M059J (cell line): ENCODE measurements at places on chromosomes 2 and 18.
A peak's percentile ranks its signal among the peaks of the same experiment; 100 is the strongest.

- no peak for DNase-seq
Measured at GRCh38 chr2:26475832-26476501, 2.0 kb downstream of the OTOF start.

DNA sequence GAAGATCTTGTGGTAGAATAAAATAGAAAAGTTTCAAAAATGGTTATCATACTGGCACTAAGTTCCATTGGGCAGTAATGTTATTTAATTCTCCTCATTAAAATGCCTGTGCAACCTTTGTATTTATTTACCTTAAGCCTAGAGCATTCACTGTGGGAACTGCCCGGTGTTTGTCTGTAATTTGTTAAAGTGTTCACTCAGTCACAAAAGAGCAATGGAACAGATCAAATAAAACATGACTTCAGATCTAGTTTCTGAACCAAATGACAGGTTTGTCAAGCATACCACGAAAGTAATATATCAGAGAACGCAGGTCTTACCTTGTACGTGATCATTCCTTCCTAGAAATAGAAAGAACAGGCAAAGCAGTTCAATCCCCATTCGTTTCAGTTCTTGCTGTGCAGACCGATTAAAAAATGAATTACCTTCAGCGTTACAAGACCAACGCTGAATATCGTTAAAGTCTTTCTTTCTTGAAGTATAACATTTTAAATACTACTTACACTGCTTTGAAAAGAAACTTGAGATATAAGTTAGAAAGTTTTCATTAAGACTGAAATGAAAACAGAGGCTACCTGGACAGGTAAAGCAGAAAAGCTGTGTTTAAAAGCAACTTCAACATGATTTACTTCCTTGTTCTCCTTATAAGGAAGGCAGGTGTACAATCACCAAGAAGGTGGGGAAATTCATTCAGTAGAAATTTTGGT, at the start of gene ITGB6:
Gene ITGB6, minus strand, starts transcription at position 590 of the 707 bp plus-strand sequence. Its CDS starts 209 bp downstream, at position 381.
- no peak for DNase-seq

- no peak for DNase-seq
Measured at GRCh38 chr2:146532509-146533147, 1312.2 kb upstream of the ACVR2A start.

GRCh38 chr18:77366720-77367641, 117.3 kb downstream of the GALR1 start:
- no peak for DNase-seq

GRCh38 chr2:35293261-35293660, 1062.3 kb upstream of the CRIM1 start:
- DNase-seq, result no peak

DNA sequence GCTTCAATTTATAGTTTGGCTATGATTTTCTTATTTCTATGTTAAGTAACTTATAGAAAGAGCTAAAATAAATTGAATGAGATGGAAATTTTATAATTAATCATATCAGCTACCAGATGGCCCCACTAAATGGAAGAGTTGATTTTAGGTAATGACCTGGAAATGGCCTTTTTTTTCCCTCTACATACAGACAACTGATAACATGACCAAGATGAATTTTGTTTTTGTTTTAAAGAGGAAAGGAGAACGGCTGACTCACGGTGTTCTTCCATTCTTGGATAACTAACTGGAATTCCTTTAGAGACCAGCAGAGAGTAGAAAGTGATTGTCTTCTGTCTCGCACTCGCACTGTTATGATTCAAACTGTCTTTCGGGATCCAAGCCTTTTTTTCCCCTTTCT, 91.0 kb downstream of the TMEM185B start:
- peak; percentile 58 for DNase-seq

- no peak for DNase-seq
Measured at GRCh38 chr18:77807650-77808049, 558.0 kb downstream of the GALR1 start.

- no peak for DNase-seq
Measured at GRCh38 chr2:226971770-226972169, 135.9 kb downstream of the RHBDD1 start.

- no peak for DNase-seq
Measured at GRCh38 chr2:6171294-6171693, 479.1 kb downstream of the SOX11 start.

DNA sequence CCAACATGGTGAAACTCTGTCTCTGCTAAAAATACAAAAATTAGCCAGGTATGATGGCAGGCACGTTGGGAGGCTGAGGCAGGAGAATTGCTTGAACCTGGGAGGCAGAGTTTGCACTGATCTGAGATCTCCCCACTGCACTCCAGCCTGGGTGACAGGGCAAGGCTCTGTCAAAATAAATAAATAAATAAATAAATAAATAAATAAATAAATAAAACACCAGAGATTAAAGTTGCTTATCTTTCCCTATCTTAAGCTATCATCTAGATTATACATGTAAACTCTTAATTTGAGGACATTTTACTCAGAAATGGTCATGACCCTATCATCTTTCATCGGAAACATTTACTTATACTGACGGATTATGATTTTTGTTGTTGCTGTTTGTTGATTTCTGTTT, 373.2 kb downstream of the GALNT13 start:
- no peak for DNase-seq

GRCh38 chr2:166343467-166343866, 32.3 kb downstream of the SCN9A start:
- DNase-seq, result no peak

DNA sequence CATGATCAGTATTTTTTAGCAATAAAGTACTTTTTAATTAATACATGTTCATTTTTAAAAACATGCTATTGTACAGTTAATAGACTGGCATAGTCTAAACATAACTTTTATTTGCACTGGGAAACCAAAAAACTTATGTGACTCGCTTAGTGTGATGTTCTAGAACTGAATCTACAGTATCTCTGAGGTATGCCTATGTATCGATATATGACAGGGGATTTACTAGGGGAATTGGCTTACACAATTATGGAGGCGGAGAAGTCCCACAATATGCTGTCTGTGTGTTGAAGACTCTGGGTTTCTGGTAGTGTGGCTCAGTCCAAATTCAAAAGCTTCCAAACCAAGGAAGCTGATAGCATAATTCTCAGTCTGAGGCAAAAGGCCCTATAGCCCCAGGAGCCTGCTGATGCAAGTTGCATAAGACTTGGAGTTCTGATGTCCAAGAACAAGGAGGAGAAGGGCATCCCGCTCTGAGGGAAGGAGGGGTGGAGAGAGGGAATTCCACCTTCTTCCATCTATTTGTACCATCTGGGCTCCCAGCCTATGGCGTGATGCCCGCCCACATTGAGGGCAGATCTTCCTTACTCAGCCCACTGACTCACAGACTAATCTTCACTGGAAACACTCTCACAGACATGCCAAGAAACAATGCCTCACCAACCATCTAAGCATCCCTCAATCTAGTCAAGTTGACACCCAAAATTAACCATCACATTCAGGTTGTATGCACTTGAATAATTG, 27.5 kb downstream of the ZNF638 start:
- peak; percentile 56 for DNase-seq

DNA sequence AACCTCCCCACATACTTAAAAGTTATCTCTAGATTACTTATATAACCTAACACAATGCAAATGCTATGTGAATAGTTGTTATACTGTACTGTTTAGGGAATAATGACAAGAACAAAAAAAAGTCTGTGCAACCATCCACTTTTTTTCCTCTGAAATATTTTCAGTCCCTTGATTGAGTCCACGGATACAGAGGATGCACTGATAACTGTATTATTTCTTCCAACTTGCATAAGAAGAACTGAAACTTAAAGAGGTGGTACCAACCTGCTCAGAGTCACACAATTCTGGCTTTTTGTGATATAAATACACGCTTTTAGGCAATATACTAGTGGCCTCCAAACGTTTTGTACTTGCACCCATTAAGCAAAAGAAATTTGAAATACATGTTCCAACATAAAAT, 1.4 kb downstream of the SMC6 start:
- no peak for DNase-seq

GRCh38 chr18:9914334-9914583, 443 bp downstream of the VAPA start:
- no peak for DNase-seq

DNA sequence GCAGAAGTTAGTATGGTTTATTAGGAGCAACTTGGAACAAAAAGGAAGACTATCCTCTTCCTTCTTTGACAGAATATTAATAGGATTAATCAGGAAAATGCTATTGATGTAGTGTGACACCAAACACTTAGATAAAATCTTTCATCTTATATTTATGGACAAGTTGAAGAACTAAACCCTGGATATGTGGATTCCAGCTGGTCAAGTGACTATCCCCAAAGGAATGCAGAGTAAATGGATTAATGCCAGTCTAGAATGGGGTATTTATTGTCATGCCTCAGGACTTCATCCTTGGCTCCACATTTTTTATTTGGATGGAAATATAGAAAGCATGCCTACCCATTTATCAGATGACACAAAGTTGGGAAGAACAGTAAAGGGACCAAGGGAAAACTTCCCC, 124.0 kb upstream of the TTC39C start:
- DNase-seq, result peak; percentile 91

DNA sequence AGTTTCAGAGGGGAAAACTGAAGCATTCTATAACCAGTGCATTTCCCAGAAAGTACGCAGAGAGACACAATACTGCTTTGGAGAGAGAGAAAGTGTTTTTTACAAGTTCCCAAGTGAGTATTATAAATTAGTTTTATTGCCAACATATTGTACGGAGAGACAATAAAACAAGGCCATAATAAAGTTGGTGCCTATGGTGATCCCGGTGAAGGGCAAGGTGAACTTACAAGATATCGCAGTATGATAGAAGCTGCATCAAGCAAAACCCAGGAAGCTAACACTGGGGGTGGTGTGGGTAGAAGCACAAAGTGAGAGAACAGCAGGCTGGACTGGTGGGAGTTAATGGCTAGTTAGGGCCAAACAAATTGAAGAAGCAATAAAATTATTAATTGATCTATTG, 7.5 kb downstream of the TMSB10 start:
- DNase-seq, result no peak

- no peak for DNase-seq
Measured at GRCh38 chr18:13438507-13439056, 220.0 kb downstream of the LDLRAD4 start.

DNA sequence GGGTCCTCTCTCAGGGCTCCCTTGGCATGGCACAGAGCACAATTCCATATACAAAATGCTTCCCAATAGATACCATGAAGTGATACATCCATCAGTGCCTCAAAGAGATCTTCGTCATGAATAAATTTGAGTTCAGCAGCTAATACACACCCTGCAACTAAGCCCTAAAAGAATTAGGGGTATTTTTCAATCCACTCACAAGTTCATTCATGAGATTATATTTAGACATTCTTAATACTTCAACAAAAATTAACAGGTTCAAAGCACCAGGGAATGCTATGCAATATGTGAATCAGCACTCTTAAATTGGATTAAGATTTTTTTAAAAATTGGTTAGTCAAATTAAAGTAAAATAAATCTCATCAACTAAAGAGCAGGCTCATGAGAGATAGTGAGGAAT, 79.7 kb downstream of the PID1 start:
- DNase-seq, result no peak

GRCh38 chr18:73880387-73880786, 267.2 kb downstream of the FBXO15 start:
- DNase-seq, result peak; percentile 70

GRCh38 chr2:45910473-45911060, 259.1 kb downstream of the PRKCE start:
- DNase-seq, result no peak

DNA sequence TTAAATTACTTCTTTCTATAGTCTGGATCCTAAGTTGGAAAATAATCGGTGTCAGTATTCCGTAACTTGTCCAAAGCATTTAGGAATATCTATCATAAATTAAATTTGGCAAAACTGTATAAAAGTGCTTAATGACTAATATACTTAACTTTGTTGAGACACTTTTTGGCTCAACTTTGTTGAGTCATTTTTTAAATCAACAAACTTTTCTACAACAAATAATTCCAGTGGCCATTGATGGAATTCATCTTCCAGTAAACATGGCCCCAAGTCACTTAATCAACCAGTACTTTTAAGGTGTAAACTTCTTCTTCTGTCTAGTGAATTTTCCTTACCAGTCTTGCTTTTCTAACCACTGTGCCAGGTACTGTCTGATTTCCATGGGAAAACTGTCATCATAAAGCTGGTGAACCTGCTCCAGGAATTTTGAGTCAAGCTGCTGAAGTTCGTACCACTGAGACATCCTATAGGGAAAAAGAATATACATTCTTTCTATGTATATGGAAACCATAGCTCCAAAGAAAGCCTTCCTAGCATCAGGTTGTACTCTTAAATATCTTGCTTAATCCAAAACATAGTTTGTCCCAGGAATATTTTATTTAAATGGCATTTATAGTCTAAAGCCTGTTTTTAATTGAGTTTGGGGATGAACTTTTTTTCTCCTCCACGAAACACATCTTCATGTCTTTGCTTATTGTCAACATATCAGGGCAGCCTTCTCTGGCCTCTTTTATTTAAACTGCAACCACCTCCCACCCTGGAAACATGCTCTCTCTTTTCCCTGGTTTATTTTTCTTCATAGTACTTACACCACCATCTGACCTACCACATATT, 4.2 kb downstream of the STAT1 start:
- peak; percentile 44 for DNase-seq

DNA sequence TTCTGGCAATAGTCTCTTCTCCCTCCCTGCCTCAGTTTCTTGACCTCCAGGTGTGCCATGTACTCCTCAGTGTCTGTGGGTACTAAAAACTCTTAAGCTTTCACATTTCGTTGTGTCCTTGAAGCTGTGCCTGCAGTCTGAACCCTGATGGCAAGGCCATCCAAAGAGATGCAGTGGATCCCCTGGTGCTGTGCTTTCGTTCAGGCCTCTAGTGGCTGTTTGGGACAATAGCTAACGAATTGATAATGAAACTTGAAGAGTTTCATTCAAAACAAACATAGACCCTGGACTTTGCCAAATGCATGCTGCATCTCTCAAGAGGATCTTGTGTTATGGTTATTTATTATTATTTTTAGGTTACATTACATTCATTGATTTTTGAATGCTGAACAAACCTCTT, 523.1 kb upstream of the FSIP2 start:
- DNase-seq, result no peak

- DNase-seq, result peak; percentile 45
Measured at GRCh38 chr2:135664623-135665068, 77.0 kb upstream of the UBXN4 start.

GRCh38 chr18:2985628-2986027, 27.3 kb downstream of the LPIN2 start:
- DNase-seq, result peak; percentile 52

DNA sequence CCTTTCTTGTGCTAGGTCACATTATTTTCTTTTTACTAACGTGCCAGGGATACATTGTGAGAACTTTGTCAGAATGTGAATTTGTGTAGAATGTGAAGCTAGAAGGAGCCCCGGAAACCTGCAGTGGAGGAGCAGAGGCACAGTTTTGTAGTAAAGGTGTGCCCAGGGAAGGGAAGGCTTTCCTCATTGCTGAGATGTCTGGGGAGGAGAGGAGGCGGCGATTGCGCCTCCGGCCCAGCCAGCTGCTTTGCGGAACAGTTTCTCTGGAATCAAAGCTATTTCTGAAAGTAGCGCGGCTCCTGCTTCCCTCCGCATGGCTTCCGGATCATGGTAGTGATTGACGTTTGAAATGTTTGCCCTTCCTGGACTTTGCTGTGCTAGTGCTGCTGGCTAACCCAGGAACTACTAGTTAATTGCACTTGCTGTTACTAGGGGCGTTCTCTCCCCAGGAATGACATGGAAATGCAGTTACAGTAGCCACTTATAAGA, 83.1 kb upstream of the RBM44 start:
- DNase-seq, result no peak

GRCh38 chr2:96831679-96832078, 12.1 kb downstream of the ANKRD23 start:
- no peak for DNase-seq
